ENCODE measurements at places on chromosomes 5 and 9.

GRCh38 chr5:136682986-136683385, 317.6 kb upstream of the TRPC7 start:
- DNase-seq, result no peak

GRCh38 chr5:163445345-163445744, 8.0 kb downstream of the CCNG1 start:
- DNase-seq, result no peak

DNA sequence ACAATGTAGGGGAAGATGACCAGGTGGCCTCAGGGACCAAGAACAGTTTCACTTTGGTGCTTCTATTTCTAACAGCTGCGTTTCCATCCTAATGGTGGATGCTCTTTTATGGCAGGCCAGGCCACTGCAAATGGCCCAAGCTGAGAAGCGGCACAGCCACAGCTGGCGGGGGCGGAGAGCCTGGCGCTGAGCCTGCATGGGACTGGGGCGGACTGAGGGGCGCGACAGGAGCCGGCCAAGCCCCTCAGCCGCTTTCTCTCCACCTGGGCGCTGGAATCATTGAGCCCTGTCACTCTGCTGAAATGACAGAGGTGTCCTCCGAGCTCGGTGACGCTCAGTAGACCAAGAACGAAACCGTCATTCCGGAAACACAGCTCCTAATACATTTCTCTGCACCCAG, 317.3 kb upstream of the PDE4D start:
- DNase-seq, result no peak

DNA sequence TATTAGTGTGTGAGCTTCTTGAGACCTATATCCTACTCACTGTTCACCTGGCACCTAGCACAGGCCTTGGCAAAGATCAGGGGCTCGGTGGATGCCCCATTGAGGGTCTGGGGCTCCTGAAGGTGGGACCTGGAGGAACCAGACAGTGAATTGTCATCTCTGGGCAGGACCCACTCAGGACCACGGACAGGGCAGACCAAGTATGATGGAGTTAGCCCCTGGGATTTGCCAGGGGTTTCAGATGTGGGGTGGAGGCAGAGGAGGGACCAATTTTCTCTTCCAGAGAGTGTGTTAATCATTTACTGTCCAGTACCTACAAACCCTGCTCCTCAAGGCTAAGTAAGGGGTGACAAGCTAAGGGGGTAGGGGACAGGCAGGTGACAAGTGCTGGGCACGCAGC, 29.3 kb upstream of the TBC1D2 start:
- DNase-seq, result no peak

GRCh38 chr9:123778232-123778902, 151.6 kb downstream of the DENND1A start:
- no peak for DNase-seq

GRCh38 chr9:11318946-11319345, 706.1 kb upstream of the PTPRD start:
- DNase-seq, result peak; percentile 33

- DNase-seq, result no peak
Observed at GRCh38 chr5:91706785-91707520, 323.8 kb upstream of the ARRDC3 start.

DNA sequence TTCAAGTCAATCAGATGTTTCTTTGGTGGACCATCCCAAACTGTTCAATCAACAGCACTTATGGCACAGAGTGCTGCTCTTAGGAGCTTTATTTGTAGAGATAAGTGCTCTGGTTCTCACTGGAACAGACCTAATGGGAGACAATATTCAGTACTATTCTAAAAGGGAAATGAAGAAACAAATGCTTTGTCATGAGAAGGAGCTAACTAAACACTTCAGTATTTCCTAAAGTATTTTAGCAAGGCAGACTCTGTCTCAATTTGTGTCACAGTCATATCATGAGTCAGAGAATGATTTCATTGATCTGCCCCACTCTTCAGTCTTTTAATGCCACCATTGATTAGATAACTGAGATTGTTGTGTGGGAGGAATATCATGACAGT, 175.3 kb downstream of the SLF1 start:
- DNase-seq, result no peak

- no peak for DNase-seq
Observed at GRCh38 chr5:9269014-9269413, 276.9 kb downstream of the SEMA5A start.

- no peak for DNase-seq
Observed at GRCh38 chr5:60527072-60527471, 172.9 kb downstream of the DEPDC1B start.

Measured in NCI-H748 treated with DMSO at 0.1 percent for 48 hours (cell line).